Psoas muscle (tissue), 8 donors: ENCODE measurements at places on chromosomes 7 and 10.
A peak's percentile ranks its signal among the peaks of the same experiment; 100 is the strongest.

DNA sequence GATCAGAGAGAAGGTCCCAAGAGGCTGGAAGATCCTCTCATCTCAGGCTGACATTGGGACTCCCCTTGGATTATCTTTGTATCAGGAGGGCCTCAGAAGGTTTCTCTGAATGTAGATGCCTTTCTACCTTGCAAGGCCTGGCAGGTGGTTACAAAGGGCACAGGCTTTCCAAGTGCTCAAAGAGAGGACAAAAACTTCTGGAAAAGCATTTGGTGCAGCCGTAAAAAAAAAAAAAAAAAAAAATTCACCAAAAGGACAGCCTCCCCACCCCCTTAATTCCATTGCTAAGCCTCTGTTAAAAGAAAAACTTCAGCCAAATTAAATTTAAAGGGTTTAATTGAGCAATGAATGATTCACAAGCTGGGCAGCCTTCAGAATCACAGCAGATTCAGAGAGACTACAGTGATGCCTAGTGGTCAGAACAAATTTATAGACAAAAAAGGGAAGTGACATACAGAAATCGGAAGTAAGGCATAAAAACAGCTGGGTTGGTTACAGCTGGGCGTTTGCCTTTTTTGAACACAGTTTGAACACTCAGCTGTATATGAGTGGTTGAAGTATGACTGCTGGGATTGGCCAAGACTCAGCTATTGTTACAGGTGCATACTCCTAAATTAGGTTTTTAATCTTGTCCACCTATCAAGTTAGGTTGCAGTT is 42.5 kb upstream of the LRGUK start:
- no peaks in the 10 kb centered on the region for H3K4me1 ChIP-seq
- no peaks in the 10 kb centered on the region for H3K27me3 ChIP-seq
- no peak overlapping the region for H3K27ac ChIP-seq
- no peak overlapping the region for H3K4me3 ChIP-seq

DNA sequence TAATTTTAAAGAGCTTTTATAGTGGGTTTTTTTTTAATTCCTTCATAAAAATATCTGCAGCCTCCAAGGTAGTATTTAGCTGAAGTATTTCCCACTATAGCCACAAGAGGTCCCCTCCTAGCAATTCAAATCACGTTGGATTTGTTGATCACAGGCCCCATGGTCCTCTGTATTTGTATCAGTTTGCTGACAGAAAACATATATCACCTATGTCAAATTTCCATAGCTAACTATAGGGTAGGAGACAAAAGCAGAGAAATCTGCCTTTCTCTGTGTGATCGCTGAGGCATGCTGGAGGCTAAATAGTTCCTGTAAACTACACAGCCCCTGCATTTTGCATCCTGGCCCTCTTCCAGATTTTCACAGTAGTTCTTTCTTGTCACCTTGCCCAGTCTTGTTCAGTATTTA is 1.7 kb upstream of the CTNNA3 start:
- DNase-seq = no peak
- H3K36me3 ChIP-seq = no peaks in the 10 kb centered on the region
- no peak overlapping the region for H3K4me3 ChIP-seq
- peaks cover 9% of the 10 kb centered on the region for H3K4me1 ChIP-seq

DNA sequence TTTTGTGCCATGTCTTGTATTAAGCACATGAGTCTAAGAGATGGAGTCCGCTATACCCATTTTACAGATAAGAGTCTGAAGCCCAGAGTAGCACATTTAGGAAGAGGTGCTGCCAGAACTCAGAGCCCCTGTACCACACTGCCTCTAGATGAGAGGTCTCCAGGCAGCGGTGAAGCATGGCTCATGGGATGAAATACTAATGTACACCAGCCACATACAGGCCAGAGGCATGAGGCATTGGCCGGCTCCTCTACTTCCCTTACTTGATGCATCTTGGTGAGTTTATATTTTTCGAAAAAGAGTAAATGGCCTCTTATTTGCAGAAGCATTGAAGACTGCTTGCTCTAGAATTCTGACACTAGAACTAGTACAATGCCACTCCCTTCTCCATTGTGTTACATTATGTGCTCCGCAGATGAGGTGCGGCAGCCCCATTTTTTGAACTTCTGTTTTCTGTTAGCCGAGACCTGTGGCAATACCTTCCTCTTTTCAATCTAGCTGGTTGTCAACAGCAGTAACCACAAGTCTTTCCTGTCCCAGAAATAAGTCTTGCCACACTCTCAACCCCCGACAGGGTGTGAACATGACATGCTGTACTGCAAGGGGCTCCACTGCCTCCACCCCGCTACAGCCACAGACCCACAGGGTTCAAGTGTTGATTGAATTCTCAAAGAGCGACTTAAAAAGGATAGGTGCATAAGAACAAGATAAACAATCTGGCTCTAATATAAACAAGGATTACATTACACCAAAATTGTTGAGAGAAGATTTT is 145.3 kb downstream of the CELF2 start:
- H3K27ac ChIP-seq = peak overlapping the region; percentile 17
- no peak for DNase-seq
- H3K4me1 ChIP-seq = peaks cover 27% of the 10 kb centered on the region
- H3K4me3 ChIP-seq = peak overlapping the region; percentile 64
- no peaks in the 10 kb centered on the region for H3K36me3 ChIP-seq

GRCh38 chr10:132407846-132408278 is 10.9 kb downstream of the PWWP2B start:
- H3K27ac ChIP-seq = no peak overlapping the region
- H3K4me1 ChIP-seq = peaks cover 32% of the 10 kb centered on the region
- no peaks in the 10 kb centered on the region for H3K27me3 ChIP-seq

DNA sequence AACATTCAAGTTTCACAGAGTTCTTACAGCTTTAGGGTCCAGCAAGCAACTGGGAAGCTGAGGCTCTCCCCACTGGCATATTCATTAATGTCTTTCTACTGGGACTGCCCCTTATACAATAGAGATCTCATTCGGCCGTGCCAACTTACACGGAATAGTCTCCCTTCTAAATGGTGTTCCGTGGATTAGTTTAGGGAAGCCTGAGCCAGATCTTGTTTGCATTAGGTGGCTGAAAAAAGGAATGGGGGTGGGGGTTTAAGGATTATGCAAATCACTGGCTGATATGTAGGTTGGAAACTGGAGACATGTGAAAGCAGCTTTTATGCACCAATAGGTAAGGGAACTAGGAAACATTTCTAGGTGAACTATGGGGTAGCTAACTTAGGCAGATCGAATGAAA is 218.3 kb downstream of the TRIL start:
- H3K4me3 ChIP-seq = no peak overlapping the region
- no peaks in the 10 kb centered on the region for H3K27me3 ChIP-seq
- H3K36me3 ChIP-seq = no peaks in the 10 kb centered on the region
- peaks cover 1% of the 10 kb centered on the region for H3K4me1 ChIP-seq
- DNase-seq = no peak

GRCh38 chr7:36306722-36307121 is 82.9 kb upstream of the ANLN start:
- H3K36me3 ChIP-seq = no peaks in the 10 kb centered on the region
- H3K27me3 ChIP-seq = no peaks in the 10 kb centered on the region
- H3K27ac ChIP-seq = no peak overlapping the region

DNA sequence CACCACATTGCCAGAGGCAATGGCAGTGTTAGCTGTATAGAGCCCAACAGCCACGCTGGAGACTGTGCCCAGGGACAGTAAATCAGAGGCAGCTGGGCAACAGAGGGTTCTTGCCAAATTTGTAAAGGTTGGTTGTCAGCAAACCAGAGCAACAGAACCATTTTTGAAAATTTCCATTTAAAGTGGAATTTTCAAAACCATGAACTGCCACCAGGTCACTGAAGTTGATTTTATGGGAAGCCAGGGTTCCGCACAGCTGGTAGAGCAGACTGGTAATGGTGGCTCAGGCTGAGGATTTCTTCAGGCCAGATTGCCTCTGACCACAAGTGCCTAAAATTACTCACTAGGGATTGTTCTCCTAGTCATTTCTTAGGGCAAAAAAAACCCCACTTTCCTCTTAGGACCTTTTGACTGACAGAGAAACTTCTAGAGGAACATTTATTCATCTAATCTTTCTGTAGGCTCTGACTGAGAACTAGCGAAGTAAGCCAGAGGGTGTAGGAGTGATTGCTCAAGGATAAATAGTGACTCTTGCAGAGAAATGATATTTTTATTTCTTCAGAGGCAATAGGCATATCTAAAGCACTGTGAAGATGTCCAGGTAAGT is 342.4 kb downstream of the BBS9 start:
- H3K4me3 ChIP-seq = no peak overlapping the region
- DNase-seq = no peak
- no peaks in the 10 kb centered on the region for H3K4me1 ChIP-seq
- no peaks in the 10 kb centered on the region for H3K36me3 ChIP-seq

DNA sequence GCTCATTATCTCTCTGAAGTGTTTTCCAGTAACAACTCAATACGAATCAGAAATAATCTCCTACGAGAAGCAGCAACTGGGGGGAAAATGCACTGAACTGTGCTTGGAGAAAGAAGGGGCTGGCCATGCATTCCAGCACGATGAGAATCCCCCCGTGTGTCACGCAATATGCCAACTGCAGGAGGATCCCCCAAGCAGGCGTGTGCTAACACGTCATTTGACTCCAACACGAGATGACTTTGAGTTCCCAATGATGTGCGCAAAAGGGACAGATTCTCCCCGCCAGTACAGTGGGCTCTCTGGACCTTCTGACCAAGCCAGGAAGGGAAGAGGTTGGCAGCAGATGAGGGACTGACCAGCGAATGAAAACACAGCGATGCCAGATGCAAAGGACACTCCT is 105.5 kb downstream of the KCNMA1 start:
- H3K27me3 ChIP-seq = no peaks in the 10 kb centered on the region
- H3K4me1 ChIP-seq = peaks cover 54% of the 10 kb centered on the region
- H3K27ac ChIP-seq = peak overlapping the region; percentile 75
- DNase-seq = no peak
